ENCODE measurements at places on chromosomes 4 and X.

- no peak for DNase-seq
These were observed 32.2 kb downstream of the ATG4A start for GRCh38 chrX:108123591-108124366.

DNA sequence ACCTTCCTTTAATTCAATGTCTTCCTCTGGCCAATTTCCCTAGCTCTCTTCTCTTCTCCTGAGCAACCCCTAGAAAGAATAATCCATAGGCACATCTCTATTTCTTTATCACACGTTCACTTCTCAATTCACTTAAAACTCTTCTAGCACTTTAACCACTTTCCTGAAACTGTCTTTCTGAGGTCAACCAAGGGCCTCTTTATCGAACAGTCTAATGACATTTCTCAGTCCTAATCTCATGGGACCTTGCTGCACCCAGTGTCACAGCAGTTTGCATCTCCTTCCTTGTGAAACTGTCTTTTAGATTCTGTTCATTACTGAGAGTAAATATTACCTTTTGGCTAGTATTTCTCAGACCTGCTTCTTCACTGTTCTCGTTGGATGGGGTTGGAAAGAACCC, 285.3 kb upstream of the RASGEF1B start:
- DNase-seq: no peak

- DNase-seq: peak; percentile 13
These were observed 121.2 kb upstream of the GRPR start for GRCh38 chrX:16002185-16002584.

GRCh38 chrX:41933546-41933945, 10.2 kb upstream of the CASK start:
- DNase-seq: no peak

- DNase-seq: no peak
These were observed 216.6 kb downstream of the NR3C2 start for GRCh38 chr4:148225639-148226038.

DNA sequence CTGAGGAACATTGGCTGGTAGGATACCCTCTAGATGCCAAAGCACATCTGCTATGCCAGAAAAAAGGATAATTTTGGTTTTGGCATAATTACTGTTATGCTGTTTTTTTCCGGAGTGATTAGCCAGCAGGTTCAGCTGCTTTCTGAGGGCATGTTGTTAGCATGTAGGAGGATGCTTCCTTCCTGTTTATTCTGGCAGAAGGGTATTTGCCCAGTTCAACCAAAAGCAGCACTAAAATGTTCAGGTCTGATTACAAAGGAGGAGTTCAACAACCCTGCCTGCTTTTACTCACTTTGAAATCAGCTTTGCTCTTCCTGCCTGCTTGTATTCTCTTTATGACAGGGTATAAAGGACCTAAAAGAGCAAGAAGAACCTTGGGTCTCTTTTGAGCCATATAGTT, 21.9 kb downstream of the ERCC6L start:
- DNase-seq: peak; percentile 10

DNA sequence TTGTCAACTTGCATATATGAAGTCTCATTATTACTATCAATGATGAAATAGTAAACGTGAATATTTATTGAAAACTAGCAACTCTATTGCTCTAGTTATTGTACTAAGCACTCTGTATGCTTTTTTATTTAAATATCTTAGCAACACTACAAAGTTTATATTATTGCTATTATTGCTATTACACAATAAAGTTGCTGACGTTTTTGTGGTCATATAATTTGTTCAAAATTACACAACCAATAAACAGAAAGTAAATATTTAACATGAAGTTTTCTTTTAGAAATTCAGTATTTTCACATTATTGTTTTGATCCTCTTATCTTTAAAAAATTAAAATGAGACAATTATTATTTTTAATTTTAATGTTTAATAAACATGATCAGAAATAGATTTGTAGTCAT, 1521.1 kb upstream of the PCDH7 start:
- no peak for DNase-seq

DNA sequence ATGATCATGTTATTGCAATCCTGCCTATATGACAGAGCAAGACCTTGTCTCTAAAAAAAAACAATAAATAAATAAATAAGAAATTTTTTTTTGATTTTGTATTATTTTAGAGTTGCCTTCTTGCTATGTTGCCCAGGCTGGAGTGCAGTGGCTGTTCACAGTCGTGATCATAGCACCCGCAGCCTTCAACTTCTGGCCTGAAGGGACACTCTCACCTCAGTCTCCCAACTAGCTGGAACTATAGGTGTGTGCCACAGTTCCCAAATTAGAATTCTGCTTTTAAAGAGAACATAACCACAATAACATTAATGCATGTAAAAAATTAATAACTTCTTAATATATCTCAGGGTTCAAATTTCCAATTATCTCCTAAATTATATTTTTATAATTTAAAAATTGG, 7.8 kb downstream of the YIPF6 start:
- no peak for DNase-seq

Measured in choroid plexus epithelial cell (primary cell).